Left ventricle myocardium inferior (tissue), 1 donor: ENCODE measurements at places on chromosomes 4 and X. TPM values are rescaled to one million over a fixed set of nuclear protein-coding genes. Genes with fewer than 3 reads are reported as not detected.

OTC gene
- total RNA-seq, result 0.58 TPM

PAGE2B gene
- not detected for total RNA-seq

HTT gene
- total RNA-seq, result 20.0 TPM

GRCh38 chrX:20252381-20253231 lies 14.1 kb downstream of the RPS6KA3 start:
- H3K27me3 ChIP-seq, result no peaks in the 10 kb centered on the region
- H3K4me3 ChIP-seq, result no peak overlapping the region
- no peak overlapping the region for H3K27ac ChIP-seq
- no peaks in the 10 kb centered on the region for H3K36me3 ChIP-seq
- H3K4me1 ChIP-seq, result peaks cover 8% of the 10 kb centered on the region

- H3K36me3 ChIP-seq, result no peaks in the 10 kb centered on the region
- no peak for DNase-seq
- no peak overlapping the region for H3K27ac ChIP-seq
Measured at GRCh38 chrX:40784516-40785151, 49.3 kb upstream of the MED14 start.

GRCh38 chr4:48119646-48120045 lies 14.4 kb downstream of the TXK start:
- no peak for DNase-seq
- no peaks in the 10 kb centered on the region for H3K36me3 ChIP-seq
- H3K4me3 ChIP-seq, result no peak overlapping the region
- H3K4me1 ChIP-seq, result no peaks in the 10 kb centered on the region
- no peaks in the 10 kb centered on the region for H3K27me3 ChIP-seq
- H3K27ac ChIP-seq, result no peak overlapping the region

DNA sequence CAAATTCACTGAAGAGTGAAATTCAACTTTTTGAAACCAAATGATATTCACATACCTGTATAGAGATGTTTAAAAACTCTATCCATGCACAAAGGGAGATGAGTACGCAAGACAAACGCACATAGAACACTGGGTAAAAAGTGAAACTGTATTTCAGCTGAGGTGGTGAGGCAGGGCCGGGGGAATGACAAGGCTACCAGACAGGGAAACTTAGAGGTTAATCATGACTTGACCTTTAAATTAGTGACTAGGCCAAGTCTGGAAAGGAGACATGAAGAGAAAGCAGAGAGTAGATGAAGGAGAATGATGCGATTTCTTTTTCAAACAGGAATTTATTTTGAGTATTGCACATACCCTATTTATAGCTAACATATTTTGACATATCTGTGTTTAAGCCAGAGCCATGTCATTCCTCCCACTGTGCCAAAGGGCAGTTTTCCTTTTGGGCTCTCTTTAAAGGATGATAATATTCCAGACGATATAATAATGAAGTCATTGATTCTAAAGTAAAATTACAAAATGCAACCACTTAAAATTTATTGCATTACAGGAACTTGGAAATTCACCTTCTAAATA lies 49.4 kb downstream of the ARHGEF6 start:
- H3K27ac ChIP-seq, result peak overlapping the region; percentile 82
- H3K4me1 ChIP-seq, result peaks cover 48% of the 10 kb centered on the region
- peak overlapping the region; percentile 9 for H3K4me3 ChIP-seq
- H3K27me3 ChIP-seq, result no peaks in the 10 kb centered on the region
- no peak for DNase-seq
- H3K36me3 ChIP-seq, result no peaks in the 10 kb centered on the region

- no peak overlapping the region for H3K4me3 ChIP-seq
- H3K4me1 ChIP-seq, result peaks cover 17% of the 10 kb centered on the region
- H3K27me3 ChIP-seq, result no peaks in the 10 kb centered on the region
Measured at GRCh38 chr4:173317004-173317403, 17.2 kb downstream of the HMGB2 start.

GRCh38 chr4:15794905-15795304 lies 16.8 kb downstream of the CD38 start:
- H3K4me1 ChIP-seq, result peaks cover 10% of the 10 kb centered on the region
- no peak for DNase-seq
- no peak overlapping the region for H3K4me3 ChIP-seq
- no peaks in the 10 kb centered on the region for H3K27me3 ChIP-seq
